ENCODE measurements at places on chromosomes 12 and 14. TPM values are rescaled to one million over a fixed set of nuclear protein-coding genes. Genes with fewer than 3 reads are reported as not detected.

DNA sequence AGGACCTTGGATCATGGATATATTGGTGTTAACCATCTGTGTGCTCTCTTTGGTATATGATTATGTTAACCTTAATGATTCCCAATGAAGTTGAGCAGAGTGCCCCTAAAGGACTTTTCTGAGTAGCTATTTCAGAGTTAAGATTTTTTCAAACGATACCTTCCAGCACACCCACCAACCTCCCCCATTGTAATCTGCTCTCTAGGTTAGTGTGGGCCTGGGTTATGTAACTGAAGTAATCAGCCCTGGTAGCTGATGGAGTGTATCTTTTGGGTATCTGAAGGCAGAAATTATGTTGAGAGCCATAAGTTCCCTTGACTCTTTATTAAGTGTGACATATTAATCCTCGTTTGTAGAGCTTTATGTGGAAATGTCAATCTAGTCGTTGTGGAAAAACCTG lies 47.6 kb upstream of the RNU6-8 start:
- no peak for DNase-seq

GRCh38 chr12:91923864-91924263 lies 221.8 kb downstream of the BTG1 start:
- DNase-seq: no peak

DNA sequence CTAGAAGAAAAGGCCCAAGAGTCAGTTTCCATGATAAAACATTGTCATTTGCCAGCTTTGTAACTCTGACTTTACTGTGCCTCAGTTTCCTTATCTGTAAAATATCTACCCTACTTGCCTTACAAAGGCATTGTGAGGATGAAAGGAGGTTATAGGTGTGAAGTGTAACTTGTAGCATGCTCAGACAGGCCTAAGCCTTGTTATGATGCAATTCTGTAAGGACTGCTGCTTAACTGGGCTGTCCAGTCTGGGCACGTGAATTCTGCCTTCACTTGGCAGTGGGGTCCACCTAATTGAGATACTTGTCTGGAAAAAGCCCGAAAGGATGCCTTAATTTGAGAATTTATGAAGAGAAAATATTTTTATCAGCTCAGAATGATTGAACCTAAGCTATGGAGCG lies 114.5 kb upstream of the DYRK2 start:
- DNase-seq: no peak

GRCh38 chr12:29561664-29562071 lies 64.2 kb upstream of the OVCH1 start:
- DNase-seq: no peak

DNA sequence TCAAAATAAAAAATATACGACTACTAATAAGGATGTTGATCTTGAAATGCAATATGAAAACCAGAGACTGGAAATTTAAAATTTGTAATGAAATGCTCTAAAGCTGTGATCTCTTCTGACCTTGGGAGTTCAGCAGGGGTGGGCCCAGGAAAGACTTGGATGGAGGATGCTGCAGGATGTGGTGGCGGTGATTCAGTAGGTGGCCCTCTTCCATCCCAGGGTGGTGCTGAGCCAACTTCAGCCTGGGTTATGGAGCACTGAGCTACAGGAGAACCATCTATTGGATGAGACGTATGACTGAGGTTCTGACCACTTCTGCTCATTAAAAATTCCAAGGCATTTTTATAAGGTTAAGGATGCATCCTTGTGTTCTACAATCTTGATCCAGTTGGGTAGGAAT lies 6.9 kb upstream of the PDE3A start:
- no peak for DNase-seq

- no peak for DNase-seq
These were observed 1128.3 kb upstream of the FLRT2 start for GRCh38 chr14:84401631-84402030.

Gene SAMD4A
- 4.7 TPM for total RNA-seq

- DNase-seq: no peak
These were observed 38.8 kb upstream of the ATP23 start for GRCh38 chr12:57902478-57902969.

DNA sequence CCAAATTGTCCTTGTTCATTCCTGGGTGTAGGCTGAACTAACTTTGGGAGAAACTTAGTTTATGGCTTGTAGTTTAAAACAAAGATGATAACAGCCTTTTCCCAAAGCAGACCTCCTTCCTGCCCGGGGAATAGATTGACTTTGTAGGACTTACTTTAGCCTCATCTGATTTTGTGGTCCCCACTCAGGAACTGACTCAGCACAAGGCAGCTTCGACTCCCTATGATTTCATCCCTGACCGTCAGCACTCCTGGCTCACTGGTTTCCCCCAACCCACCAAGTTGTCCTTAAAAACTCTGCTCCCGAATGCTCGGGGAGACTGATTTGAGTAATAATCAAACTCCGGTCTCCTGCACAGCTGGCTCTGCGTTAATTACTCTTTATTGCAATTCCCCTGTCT lies 40.1 kb upstream of the DDHD1 start:
- no peak for DNase-seq

GRCh38 chr12:76142305-76142704 lies 57.8 kb upstream of the NAP1L1 start:
- DNase-seq: no peak

Gene DEGS2
- total RNA-seq: 1.8 TPM

DNA sequence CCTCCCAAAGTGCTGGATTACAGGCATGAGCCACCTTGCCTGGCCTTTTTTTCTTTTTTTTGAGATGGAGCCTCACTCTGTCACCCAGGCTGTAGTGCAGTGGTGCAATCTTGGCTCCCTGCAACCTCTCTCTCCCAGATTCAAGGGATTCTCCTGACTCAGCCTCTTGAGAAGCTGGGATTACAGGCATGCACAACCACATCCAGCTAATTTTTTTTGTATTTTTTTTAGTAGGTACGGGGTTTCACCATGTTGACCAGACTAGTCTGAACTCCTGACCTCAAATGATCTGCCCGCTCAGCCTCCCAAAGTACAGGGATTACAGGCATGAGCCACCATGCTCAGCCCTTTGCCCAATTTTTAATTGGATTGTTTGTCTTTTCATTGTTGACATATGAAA lies 58.0 kb downstream of the SINHCAF start:
- DNase-seq: no peak

Gene NRIP2
- not detected for total RNA-seq

- no peak for DNase-seq
These were observed 47.7 kb downstream of the SERPINA3 start for GRCh38 chr14:94659901-94660300.

DNA sequence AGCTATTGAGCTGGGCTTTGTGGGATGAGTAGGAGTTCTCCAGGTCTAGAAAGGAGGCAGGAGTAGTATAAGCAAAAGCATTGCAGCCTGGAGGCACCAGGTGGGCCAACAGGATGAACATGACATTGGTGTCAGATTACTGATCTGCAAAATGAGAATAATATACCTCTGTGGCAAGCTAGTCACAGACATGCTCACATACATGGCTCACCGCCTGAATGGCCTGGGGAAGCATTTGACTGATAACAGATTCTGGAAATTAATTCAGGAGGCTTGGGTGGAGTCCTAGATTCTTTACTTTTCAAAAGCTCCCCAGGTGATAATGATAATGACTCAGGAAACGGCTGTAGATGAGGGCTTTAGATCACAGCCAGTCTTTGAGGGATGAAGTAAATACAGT lies 709 bp downstream of the TCL1B start:
- no peak for DNase-seq

- no peak for DNase-seq
These were observed 43.2 kb downstream of the TMTC3 start for GRCh38 chr12:88185279-88185678.

GRCh38 chr12:5138256-5138655 lies 94.6 kb downstream of the KCNA5 start:
- DNase-seq: no peak

Gene KLRK1
- total RNA-seq: 114 TPM

DNA sequence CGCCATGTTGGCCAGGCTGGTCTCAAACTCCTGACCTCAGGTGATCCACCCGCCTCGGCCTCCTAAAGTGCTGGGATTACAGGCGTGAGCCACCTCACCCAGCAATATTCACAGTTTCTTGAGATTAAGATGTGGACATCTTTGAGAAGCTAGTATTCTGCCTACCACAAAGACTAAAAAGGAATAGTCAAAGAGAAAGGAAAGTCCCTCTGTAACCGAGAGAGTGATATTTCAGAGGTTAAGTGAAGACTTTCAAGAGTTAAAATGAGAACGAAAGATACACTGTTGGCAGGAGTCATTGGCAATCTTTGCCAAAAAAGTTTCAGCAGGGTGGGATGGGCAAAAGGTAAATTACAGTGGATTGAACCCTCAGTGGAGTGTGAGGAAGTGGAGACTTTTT lies 15.6 kb downstream of the DGKA start:
- no peak for DNase-seq

DNA sequence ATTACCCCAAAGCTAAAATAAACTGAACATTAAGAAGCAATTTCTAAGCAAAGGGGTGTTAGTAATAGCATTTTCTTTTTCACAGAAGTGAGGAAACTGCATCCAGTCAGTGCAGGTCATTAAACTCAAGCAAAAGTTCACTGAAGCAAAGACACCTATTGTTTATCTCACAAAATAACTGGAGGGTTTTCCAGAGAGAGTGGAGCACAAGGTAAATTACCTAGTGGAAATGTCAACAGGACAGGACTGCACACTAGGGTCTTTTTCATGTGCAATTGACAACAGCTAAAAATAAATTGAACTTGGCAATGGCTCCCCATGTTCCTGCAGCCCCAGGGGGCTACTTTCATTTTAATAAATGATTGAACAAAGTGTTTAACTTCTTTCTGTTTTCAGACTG lies 742.0 kb downstream of the GALC start:
- no peak for DNase-seq

GRCh38 chr12:93245543-93245942 lies 132.2 kb upstream of the NUDT4 start:
- DNase-seq: peak; percentile 68

Gene LRRC43
- total RNA-seq: 0.23 TPM

Gene GUCY2C
- not detected for total RNA-seq

DNA sequence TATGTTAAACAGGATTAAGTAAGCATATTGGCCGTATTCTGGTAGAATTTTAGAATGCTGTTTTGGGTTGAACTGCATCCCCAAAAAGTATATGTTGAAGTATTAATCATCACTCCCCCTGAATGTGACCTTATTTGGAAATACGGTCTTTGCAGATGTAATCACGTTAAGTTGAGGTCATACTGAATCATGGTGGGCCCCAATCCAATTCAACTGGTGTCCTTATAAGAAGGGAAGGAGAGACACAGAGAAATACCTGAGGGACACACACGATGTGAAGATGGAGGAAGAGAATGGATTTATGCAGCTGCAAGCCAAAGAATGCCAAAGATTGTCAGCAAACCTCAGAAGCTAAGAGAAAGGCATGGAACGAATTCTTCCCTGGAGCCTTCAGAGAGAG lies 268.6 kb downstream of the ITPR2 start:
- DNase-seq: no peak

Gene PRH2
- not detected for total RNA-seq

All from activated naive CD8-positive, alpha-beta T cell treated with anti-CD3 and anti-CD28 coated beads for 36 hours (primary cell).